Activated CD4-positive, alpha-beta T cell treated with anti-CD3 and anti-CD28 coated beads, Interleukin-2, amount 50 U/mL, for 48 hours (primary cell): ENCODE measurements at places on chromosomes 7 and 10.

- DNase-seq: no peak
Measured at GRCh38 chr10:2575460-2575859, 491.9 kb upstream of the PFKP start.

- DNase-seq: no peak
Measured at GRCh38 chr10:93746844-93747284, 10.9 kb upstream of the LGI1 start.

DNA sequence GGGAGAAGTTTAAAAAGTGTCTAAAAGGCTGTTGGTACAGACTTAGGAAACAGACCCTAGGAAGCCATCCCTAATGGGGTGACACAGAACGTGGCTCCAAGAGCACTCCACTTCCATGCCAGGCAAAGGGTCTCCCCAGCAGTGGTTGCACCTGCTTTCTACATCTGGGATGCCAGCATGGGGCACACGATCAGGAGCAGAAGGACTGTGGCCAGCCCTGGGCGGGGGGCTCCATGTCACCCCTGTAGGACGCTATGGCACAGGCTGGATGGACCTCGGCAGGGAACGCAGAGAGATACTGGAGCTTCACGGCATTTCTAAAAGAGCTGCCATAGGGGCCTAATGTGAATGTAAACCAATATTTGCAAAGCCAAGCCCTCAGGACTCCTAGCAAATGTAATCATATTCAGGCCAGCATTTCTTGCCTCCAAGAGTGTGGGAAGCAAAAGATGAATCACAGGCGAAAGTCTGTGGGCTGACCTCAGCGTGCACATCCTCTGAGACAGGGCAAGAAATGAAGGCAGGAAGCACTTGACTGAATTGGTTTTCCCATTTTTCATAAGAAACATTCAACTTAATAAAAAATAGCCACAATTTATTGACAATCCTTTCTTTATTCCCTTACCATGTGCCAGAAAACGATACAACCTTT lies 93.9 kb downstream of the ATXN7L1 start:
- peak; percentile 60 for DNase-seq

GRCh38 chr10:33094263-33095051 lies 136.4 kb upstream of the ITGB1 start:
- no peak for DNase-seq

DNA sequence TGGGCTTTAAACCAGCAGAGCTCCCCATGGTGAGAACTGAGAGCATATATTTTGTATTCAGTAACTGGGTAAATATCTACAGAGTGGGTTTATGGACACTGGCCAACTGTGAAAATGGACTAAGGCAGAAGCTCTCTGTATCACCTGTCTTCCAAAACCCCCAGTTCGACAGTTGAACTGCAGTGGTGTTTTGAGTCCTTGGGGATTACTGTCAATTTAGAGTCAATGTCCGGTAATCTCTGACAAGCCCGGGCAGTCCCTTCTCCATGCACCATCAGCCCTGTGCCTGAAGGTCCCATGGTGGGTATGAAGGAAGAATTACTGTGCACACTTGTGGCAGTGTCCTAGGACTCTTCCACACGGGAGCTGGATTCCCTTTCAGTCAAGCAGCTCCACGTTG lies 235.0 kb downstream of the CCSER2 start:
- DNase-seq: no peak

DNA sequence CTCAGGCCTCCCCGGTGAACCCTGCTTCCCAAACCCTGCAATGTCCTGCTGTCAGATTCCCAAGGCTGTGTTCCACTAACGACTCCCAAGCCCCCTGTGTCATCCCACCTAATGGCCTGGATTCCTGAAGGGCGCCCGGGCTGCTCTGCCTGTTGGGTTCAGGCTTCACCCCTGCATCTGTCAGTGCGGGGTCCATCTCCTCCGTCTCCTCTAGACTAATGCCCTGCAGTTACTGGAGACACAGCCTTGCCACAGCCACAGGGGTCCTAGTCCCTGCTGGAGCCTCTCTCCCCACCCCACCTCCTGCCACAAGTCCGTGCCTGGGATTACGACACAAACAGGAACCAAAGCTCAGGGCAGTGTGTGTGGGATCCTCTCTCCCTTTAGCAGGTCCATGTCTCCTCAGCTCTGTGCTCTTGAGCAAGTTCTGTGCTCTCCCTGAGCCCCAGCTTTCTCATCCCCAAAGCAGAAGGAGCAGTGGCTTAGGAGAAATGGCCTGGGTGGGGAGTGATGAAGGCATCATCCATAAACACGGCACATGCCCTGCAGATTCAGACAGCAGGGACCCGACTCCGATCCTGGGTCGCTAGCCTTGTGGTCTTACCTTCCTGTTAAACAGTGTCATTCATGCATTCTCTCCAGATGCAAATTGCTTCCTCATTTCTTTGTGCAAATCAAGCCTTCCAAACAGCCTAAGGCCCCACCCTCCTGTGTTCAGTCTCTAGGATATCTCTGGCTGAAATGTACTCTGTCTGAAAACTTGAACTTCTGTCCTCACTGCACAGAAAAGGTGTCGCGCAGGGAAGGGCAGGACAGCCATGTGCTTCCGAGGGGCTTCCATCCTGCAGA lies 8.2 kb upstream of the RBP3 start:
- no peak for DNase-seq

DNA sequence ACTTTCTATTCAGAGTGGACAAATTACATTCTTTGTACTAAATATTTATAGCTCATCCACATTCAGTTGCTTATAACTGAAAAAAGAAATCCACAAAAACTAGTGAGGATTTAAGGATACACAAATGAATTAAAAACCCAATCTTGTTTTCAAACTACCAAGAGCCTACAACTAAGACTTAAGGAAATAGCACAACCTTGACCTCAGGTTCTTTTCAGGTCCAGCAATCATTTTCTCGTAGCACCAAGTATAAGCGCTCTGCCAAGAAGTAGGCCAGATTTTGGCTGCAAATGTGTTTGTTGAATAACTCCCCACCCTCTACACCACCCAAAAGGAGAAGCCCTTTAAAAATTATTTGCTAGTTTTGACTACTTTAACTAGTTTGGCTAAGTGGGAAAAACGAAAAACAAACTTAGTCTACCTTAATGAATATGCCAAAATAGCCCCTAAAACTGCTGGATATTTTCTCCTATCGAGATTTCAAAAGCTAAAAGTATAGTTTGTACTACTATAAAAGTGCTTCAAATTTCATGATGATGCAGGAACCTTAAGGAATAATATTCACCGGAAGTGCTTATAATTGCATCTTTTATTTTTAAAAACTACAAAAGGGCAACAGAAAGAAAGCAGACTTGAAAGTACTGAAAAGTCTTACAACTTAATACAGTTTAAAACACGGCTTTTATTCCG lies 2.7 kb upstream of the KMT2E start:
- DNase-seq: no peak

DNA sequence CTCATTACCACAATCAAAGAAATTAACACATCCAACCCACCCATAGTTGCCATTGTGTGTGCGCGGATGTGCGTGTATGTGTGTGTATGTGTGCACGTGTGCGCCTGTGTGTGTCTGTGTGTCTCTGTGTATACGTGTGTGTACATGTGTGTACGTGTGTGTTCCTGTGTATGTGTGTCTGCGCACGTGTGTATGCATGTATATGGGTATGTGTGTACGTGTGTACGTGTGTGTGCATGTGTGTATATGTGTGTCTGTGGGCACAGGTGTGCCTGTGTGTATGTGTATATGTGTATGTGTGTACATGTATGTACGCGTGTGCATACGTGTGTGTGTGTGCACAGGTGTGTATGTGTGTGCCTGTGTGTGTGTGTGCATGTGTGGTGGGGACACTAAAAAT lies 48.9 kb downstream of the EGFR start:
- no peak for DNase-seq

- no peak for DNase-seq
Measured at GRCh38 chr7:16356301-16356958, 64.9 kb downstream of the CRPPA start.

DNA sequence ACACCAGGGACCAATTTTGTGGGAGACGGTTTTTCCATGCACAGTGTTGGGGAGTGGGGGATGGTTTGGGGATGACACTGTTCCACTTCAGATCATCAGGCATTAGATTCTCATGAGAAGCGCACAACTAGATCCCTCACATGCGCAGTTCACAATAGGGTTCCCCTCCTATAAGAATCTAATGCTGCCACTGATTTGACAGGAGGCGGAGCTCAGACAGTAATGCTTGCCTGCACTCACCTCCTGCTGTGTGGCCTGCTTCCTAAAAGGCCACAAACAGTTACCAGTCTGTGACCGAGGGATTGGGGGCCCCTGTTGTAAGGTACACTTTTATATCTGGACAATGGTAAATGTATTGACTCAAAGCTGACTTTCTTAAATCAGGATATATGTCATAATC lies 45.6 kb upstream of the TRIL start:
- no peak for DNase-seq

GRCh38 chr7:115099906-115100305 lies 178.0 kb downstream of the MDFIC start:
- no peak for DNase-seq

DNA sequence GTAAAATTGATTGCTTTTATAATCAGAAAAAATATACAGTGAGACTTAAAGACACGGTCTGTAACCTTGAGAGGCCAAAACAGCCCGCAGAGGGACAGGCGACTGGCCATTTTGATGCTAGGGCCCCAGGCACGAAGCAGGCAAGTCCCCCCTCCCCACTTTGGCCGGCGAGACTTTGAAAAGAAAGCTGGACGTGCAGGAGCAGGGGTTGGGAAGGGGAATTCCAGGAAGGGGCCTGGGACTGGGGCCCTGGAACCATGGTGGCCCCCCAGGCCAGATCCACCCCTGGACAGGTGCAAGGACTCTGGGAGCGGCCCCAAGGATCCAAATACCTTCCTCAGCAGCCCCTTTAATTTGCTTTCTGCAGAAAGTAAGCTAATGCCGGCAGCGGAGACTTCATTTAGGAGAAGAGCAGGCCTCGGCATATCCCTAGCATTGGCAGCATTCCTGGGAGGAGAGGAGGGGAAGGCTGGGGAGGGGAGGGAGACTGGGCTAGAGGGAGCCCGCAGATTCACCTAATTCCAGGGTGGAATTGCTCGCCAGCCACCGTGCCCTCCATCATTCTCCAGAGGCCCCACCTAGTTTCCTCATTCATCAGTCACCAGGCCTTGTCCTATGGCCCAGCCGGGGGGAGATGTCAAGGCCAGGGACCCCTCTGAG lies 24.9 kb upstream of the TNRC18 start:
- no peak for DNase-seq

GRCh38 chr10:72223743-72224101 lies 7.6 kb upstream of the ASCC1 start:
- no peak for DNase-seq

DNA sequence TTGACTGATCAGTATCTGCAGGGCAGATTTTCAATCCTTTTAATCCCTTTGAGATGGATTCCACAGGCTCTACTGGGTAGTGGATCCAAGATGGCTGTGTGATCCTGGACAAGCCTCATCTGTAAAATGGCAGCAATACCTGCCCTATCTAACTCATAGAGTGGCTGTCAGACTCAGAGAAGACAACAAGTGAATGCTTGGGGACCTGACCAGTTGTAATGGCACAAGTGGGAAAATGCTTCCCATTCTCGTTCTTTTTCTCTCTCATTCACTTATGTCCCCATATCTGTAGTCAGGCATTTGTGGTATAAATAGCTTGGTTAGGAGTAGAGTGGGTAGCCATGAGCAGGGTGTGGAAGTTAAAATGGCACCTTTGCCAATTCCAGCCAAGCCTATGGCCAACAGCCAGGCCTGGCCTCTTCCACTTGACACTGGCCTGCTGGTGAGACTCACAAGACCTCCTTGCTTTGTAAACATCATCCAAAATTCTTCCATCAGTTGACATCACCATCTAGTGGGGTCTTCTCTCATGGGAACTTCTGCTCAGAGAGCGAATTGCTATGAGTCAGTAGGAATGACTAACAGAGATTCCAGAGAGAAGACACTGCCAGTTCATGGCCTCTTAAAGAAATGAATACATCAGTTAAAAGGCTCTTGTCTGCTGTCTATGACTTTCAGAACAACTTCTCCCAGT lies 150.1 kb downstream of the PLPP4 start:
- no peak for DNase-seq

- DNase-seq: no peak
Measured at GRCh38 chr10:122477436-122477835, 16.1 kb downstream of the HTRA1 start.

DNA sequence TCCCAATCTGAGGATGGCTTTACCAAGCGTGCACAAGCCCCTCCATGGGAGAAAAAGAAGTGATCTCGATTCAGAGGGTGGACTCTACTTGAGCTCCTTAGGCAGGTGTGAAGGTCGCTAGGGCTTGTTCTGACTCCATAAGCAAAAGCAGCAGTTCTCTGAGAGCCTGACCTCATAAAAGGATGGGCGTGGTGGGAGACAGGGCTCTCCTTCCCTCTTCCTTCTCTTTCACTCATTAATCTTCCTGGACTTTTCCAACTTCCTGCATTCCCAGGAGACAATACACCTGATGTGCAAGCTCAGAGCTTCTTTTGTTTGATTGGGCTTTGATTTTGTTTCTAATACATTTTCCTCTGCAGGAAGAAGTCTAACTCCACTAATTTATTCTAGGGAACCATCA lies 22.3 kb upstream of the TMEM72 start:
- DNase-seq: no peak

DNA sequence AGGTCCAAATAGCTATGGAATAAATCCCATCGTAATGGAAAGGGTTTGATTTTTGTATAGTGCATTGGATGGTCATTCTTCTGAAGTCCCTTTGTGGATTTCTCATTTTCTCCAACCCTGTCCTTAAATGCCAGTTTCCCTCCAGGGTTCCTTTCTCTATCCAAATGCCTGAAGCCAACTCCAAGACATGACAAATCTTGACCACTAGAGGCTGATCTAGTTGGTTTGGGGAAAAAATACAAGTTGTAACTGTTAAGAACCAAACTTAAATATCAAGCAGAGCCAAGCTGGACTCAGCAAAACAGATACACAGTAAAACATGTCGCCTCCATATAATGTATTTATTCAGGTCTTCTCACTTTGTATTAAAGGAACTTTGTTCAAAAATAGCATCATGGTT lies 28.7 kb downstream of the FRMD4A start:
- no peak for DNase-seq

DNA sequence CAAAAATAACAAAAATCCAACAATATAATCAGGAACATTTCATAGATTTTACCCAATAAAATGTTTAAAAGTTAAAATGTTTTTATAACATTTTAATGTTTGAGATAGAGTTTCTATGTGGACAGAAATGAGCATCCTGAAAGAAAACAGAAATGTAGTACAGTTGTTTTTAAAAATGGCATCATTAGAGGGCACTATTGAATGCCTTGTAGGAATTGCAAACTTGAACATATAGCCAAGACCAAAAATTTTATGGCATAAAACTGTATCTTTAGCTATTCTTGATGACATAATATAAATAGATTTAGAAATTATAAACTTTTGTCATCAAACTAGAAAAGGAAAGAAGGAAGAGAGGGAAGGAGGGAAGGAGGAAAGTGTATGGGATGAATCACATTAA lies 1372.7 kb downstream of the GATA3 start:
- no peak for DNase-seq

- DNase-seq: no peak
Measured at GRCh38 chr10:86170255-86171108, 196.1 kb downstream of the GRID1 start.
